ENCODE measurements at places on chromosomes 4 and X. TPM values are rescaled to one million over a fixed set of nuclear protein-coding genes. Genes with fewer than 3 reads are reported as not detected.

Gene FRG2
- total RNA-seq = not detected

Gene XPNPEP2
- 0.25 TPM for total RNA-seq

- no peak for DNase-seq
Measured at GRCh38 chr4:165514739-165515138, 135.9 kb downstream of the CPE start.

Gene LRIT3
- total RNA-seq = not detected

GRCh38 chr4:76540486-76540885, 105.5 kb downstream of the SHROOM3 start:
- no peak for DNase-seq

DNA sequence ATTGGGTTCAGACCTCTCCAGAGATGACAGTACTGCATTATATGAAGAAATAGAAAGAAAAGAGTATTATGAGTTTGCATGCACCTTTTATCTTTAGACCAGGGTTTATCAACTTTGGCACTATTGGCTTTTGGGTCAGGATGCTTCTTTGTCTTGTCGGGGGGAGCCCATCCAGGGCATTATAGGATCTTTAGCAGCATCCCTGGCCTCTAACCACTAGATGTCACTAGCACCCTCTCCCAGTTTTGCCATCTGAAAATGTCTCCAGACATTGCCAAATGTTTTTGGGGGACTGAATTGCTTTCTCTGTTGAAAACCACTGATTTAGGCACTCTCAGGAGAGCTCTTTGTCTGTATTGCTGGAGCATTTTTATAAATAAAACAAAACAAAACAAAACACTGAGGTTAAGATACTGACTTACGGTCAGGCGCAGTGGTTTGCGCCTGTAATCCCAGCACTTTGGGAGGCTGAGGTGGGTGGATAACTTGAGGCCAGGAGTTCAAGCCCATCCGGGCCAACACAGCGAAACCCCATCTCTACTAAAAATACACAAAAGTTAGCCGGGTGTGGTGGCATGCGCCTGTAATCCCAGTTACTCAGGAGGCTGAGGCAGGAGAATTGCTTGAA, 23.6 kb downstream of the CA5B start:
- no peak for DNase-seq

Gene ARAP2
- total RNA-seq = 1.6 TPM

- no peak for DNase-seq
Measured at GRCh38 chr4:35461931-35462659, 782.2 kb downstream of the ARAP2 start.

DNA sequence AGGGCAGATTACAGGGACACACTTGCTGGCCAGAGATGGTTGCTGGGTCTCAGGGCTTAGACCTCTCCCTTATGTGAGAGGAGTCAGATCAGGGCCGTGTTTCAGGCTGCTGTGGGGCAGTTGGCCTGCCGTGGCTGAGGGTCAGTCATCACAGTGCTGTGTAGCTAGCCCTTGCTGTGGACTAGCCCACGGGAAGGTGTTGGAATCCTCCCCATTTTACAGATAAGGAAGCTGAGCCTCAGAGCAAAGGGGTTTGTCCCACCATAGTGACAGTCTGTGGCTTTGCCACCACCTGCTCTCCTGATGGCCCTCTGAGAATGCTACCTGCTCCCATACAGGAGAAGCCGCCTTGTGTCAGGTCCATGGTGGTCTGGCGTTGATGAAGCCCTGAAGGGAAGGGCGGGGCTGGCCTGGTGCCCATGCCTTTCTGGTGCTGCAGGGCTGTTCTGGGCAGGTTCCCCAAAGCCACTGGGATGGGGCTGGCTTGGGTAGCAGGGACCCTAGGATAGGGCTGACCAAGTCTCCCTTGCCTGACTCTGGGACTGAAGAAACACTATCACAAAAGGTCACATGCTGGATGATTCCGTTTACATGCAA, 2.4 kb upstream of the FAM53A start:
- no peak for DNase-seq

DNA sequence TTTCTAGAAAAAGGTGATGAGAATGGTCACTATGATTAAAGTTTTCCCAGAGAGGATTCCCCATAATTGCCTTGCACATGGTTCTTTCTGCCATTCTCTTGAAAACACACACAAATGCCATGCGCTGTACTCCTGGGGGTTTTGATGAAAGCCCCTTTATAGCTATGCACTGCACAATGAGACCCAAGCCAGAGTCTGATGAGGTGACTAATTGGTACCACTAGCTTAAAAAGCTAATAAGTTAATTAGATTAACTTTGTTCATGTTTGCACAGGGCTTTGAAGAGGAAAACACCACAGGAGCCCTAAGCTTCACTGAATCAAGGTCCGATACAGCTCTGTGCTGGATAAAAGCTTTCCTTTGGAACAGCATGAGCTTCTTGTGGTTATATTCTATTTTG, 132.2 kb downstream of the NKX6-1 start:
- DNase-seq = no peak

GRCh38 chr4:5378002-5378401, 326.7 kb downstream of the STK32B start:
- DNase-seq = no peak

Gene UTP3
- total RNA-seq = 18.1 TPM

- DNase-seq = peak; percentile 17
Measured at GRCh38 chr4:67087897-67088296, 457.4 kb downstream of the CENPC start.

DNA sequence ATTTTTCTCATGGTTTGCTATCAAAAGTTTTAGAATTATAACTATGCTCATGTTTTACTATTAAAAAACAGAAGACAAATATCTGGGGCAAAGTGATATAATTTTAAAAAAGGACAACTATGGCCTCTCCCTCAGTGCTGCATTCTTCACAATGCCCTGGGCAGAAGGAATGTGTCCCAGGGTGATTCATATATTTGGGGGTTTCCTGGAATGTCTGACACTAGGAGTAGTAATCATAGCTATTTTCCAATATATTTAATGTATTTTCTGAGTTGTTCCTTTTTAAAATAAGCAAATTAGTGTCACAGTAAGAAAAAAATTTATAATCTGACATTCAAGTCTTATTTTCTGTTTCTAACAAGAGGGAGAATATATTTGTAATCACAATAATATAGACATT, 281.7 kb downstream of the UNC5C start:
- DNase-seq = no peak

Gene SMPX
- 273 TPM for total RNA-seq

Gene TCEAL7
- total RNA-seq = 11.8 TPM

Gene EXOC1L
- not detected for total RNA-seq

Gene HEPH
- 1.6 TPM for total RNA-seq

DNA sequence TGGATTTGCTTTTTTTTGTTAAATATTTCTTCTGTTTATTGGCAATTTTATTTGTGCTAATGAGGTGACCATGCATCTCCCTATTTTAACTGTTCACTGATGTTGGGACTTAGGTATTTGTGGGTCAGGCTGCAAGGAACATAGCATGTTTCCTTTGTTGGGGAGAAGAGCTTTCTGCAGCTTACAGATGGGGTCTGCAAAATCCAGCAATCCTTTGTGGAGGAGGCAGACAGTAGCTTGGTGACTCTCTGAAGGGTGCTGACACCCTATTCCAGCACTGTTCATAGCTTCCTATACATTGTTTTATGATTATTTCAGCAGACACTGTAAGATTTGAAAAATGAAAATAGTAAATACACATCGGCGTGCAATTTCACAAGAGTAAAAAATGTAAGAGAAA, 491.7 kb downstream of the RAPGEF2 start:
- no peak for DNase-seq

- DNase-seq = no peak
Measured at GRCh38 chrX:151702026-151702714, 6.9 kb downstream of the PRRG3 start.

- no peak for DNase-seq
Measured at GRCh38 chr4:184541907-184542306, 67.6 kb upstream of the IRF2 start.

DNA sequence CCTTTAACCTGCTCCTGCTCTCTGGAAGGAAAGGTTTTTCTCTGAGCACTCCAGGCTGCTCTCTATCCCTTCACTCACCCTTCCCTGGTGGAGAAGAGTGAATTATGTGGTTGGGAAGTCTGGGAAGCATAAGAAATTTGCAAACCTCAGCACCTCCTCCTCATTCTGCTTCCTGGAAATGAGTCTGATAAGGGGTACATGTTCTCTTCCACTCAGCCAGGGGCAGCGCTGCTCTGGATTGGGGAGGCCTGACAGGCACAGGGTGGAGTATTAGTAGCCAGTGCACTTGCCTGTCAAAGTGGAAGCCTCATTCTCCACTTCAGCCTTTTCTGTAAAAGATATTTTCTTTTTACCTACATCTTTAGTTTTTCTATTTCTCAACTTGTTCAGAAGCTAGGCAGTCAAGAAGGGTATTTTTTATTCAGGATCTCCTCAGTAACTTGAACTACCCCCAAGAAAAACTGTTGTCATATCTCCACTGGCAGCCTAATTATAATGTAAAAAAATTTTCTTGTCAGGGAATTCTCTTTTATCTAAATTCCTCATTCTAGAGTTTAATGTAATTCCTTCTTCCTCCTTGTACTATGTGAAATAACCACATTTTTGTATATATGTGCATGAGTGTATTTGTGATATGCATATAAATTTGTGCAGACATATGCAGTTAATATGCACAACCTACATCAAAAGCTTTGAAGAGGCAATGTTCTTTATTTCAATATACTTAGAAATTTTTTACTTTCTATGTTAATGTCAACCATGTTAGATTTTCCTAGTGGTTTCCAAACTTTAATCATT, 15.3 kb downstream of the ADAMTS3 start:
- DNase-seq = no peak

DNA sequence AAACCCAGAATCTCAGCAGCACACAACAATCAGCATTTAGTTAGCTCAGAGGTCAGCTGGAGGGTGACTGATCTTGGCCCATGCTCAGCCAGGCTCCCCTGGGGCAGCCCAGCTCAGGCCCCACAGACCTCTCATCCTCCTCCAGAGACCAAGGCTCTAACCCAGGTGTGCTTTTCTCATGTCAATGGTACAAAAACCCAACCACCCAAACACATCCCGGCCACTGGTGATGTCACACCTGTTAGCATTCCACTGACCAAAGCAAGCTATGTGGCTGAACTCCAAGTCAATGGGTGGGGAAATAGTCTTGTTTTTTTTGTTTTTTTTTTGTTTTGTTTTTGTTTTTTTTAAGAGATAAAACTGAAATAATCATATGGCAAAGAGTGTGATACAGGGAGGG, 77.5 kb downstream of the CYTL1 start:
- DNase-seq = no peak

DNA sequence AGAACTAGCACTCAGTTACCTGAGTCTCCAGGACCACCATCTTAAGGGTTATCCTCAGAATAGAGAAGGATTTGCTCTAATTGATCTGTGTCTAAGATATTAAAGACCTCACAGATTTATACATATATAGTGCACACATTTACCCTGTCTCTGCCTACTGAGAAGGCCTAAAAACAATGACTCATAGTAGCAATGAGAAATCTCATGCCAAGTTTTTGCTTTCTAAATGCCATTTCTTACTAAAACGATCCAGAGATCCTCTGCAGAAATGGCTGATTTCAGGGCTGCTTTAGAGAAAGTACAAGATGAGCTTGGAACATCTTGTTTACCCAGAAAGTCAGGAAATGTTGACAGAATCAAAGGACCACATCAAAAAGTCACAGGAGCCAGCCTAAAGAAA, 79.1 kb upstream of the INPP4B start:
- no peak for DNase-seq

Gene DCLK2
- total RNA-seq = 1.7 TPM

Gene FAAH2
- total RNA-seq = not detected

DNA sequence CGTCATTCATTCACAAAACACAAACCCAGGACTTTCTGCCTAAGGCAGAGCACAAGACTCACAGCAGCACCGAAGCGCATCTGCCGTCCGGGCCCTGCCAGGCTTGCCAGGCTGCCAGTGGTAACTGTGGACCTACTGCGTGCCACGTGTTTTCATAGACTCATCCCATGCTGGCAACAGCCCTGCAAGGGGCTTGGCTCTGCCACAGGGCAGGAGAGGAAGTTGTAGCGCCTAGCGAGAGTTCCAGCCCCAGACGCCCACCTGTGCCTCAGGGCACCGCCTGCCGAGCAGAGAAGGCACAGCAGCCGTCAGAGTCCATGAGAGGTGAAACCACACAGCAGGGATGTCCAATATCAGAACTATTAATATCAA, 18.9 kb upstream of the MRFAP1 start:
- no peak for DNase-seq

DNA sequence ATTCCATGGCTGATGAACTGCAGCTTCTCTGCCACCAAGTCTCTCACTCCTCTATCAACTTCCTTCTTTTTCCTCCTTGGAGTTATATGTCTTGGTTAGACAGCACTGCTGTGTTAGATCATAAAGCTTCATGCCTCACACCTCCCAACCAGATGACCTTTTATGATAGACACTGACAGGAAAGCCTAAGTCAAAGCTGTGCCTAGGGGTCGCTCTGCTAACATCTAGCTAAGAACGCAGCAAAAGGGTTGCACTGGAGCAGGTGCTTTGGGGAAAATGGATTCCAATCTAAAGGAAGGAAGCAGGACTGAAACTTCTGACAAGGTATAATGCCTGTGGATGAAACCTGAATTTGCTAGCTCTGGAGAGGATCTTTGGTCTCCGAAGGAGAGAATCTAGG, 509.7 kb downstream of the SMARCA1 start:
- DNase-seq = no peak

DNA sequence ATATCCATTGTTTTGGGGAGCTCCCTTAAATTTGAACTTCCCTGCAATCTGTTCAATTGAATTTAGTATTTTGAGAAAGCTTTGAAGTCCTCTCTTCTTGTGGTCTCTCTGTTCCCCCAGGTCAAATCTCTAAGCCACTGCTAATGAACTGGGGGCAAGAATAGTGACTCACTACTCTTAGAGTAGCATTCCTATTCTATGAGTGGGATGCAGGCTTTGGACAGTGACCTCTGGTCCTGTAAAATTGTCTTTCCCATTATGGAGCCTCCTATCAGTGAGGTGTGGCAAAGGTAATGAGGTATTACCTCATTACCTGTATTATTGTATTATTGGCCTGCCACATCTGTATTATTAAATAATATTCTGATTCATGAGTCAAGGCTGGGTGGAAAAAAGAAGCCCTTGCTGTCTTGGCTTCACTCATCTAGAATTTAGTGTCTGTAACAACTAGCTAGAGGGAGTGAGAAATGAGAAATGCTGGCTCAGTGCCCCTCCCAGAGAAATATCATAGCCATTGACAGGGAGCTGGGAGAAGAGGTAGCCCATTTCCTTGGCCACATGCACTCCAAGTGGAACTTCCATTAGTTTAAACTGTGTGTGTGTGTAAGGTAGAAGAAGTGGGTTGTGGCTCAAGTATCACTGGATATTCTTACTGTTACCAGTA, 393.9 kb upstream of the CTSO start:
- no peak for DNase-seq

Data from psoas muscle (tissue), 8 donors.